GM12878 (cell line): ENCODE measurements at places on chromosomes 4 and X. TPM values are rescaled to one million over a fixed set of nuclear protein-coding genes. Genes with fewer than 3 reads are reported as not detected.

FGFRL1 gene
- polyA plus RNA-seq, result not detected in 2 replicates

CLCN3 gene
- polyA plus RNA-seq, result 8.8 and 11.3 TPM in 2 replicates

GRCh38 chr4:138579146-138579545, 337.0 kb upstream of the SLC7A11 start:
- no peak for DNase-seq

DNA sequence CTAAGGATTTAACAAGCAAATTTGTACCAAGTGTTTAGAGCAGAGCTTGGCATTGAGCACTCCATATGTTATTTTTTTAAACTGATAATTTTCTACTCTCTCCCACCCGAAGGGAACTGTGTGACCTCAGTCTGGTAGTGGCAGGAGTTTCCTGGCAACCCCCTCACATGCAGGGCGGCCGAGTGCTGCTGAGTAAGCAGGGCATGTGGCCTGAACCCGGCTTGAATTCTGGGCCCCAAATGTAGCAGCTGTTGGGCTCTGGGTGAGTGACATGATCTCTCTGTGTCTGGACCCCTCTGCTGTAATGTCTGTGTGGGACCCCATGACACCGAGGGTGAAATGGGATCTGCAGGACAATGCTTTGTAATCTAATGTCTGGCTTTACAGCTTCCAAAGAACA, 13.6 kb upstream of the C4orf50 start:
- no peak for DNase-seq

EVC2 gene
- polyA plus RNA-seq, result 5.9 and 6.5 TPM in 2 replicates

TRIM60 gene
- not detected in 2 replicates for polyA plus RNA-seq

IL2RG gene
- 260 and 269 TPM in 2 replicates for polyA plus RNA-seq

GRCh38 chr4:54090804-54091623, 8.9 kb upstream of the GSX2 start:
- no peak for DNase-seq

- DNase-seq, result no peak
Measured at GRCh38 chrX:84320614-84321013, 132.6 kb upstream of the RPS6KA6 start.

DNA sequence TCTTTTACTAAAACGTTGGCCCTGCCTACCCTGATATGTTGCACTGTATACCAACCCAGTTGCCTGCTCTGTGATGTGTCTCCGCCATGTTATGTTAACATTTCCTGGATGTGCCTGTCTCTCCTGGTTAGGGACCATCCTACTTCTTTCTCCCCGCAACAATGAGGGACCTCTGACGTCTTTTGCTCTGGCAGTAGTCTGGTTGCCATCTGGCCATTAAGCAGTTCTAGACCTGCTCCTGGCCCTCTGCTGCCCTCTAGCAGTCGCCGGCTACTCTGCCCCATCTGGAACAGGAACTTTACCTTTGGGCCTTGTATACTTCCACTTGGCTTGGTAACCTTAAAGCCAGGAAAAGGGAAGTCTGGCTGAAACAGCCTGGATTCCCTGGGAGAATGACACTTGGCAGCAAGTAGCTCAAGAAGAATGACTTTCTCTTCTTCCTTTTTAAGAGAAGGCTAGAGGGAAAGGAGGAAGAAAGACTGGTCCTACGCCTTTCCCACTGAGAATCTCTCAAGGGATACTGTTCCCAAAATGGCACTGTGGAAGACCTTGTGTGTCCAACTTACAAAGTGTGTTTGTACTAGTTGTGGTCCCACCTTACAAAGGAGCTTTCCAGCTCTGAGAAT, 63.5 kb downstream of the GPC3 start:
- no peak for DNase-seq

- DNase-seq, result no peak
Measured at GRCh38 chr4:140237616-140238350, 83.8 kb upstream of the MAML3 start.

DNA sequence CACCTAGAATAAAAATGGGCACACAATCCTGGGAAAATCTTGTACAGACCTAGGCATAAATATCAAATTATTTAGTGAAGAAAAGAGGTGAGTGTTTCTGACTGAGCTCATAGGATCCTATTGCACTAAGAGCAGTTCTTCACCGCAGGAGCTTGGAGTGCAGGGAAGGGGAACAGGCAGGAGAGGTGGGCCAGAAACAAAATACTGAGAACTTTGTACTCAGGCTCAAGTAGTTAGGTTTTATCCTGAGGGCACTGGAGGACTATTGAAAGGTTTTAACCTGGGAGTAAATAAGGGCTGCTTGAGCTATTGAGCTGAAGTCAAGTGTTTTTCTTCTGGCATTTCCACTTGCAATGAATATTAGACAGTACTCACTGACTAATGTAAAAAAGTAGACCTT, 12.2 kb downstream of the EPHA5 start:
- DNase-seq, result no peak
